RPMI8226 (cell line): ENCODE measurements at places on chromosomes 5 and 9.

- no peak for DNase-seq
These were observed 250.5 kb downstream of the BNC2 start for GRCh38 chr9:16619914-16620520.

- no peak for DNase-seq
These were observed 869 bp upstream of the ESM1 start for GRCh38 chr5:54986269-54986654.

- no peak for DNase-seq
These were observed 66.7 kb upstream of the EGFLAM start for GRCh38 chr5:38191693-38192092.

DNA sequence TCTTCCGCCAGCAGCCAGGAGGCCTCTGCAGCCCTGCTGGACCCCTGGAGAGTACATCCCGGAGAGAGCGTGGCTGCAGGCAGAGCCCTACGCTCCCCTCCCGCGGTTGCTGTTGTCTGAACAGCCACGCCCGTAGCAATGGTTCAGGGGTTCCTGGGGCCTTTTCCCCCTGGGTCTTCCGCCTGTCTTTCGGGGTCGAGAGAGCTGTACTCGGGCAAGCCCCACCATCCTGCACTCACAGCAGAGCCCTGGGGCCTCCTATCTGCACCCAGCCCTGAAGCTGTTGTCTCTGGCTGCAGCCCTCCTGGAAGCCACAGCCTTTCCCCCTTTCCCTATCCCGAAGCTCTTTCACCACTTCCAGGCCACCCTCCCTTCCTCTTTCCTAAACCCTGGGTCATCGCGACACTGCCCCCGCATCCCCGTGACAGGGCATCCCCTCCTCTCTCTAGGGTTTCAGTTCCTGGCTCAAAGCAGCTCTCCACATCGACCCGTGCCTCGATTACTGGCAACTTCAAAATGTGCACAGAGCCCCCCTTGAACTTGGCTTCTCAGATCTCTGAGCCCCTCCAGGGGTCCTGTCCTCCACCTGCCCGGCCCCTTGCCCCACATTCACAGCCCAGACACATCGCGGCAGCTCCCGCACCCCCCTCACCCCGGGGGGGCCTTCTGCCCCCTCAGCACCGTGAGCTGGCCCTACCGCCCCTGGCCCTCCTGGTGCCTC, 43.9 kb upstream of the CEP72 start:
- no peak for DNase-seq

DNA sequence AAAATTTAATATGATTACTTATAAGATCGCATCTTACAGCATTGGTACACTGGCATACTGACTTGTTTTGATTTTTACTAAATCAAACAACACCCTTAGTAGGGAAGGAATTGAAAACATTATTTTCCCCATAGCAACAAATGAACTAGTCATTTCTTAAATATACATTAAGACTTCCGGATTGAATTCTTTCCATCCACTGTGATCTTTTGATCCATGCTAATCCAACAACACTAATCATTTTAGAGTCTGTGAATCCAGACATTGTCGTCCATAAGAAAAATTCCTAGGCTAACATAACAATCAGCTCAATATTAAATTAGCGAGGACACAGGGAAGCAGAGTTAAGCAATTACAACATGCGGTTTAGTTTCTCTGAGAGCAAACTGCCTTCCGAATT, 21.6 kb upstream of the ERAP1 start:
- DNase-seq = no peak

- no peak for DNase-seq
These were observed 1354.8 kb downstream of the PTPRD start for GRCh38 chr9:9257999-9258498.
